ENCODE measurements at places on chromosomes 16 and 17. TPM values are rescaled to one million over a fixed set of nuclear protein-coding genes. Genes with fewer than 3 reads are reported as not detected.

DNA sequence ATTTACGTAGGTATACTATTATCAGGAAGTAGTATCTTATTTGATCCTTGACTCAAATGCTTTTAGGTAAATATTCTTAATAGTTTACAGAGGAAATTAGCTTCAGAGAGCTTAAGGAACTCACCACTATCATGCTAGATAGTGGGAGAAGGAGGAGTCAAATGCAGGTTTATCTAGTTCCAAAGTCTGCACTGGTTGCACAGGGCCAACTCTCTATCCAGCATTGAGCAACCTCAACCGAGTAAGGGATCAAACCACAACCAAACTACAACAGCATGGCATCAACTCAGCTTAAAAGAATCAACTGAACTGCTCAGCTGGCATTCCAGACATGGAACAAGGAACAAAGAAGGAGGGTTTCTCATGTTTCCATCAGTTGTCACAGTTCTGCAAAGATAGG is 306.0 kb downstream of the MAF start:
- no peaks in the 10 kb centered on the region for H3K36me3 ChIP-seq
- DNase-seq, result no peak
- no peak overlapping the region for H3K4me3 ChIP-seq
- no peaks in the 10 kb centered on the region for H3K4me1 ChIP-seq

Gene NOTUM
- 6.1 TPM for total RNA-seq

Gene EFCAB13
- total RNA-seq, result 11.8 TPM

GRCh38 chr17:41697122-41697962 is 8.7 kb downstream of the EIF1 start:
- DNase-seq, result no peak
- H3K4me1 ChIP-seq, result peaks cover 10% of the 10 kb centered on the region

Gene CMTM2
- 3.1 TPM for total RNA-seq

- H3K4me3 ChIP-seq, result no peak overlapping the region
- peak; percentile 82 for DNase-seq
- H3K4me1 ChIP-seq, result peaks cover 2% of the 10 kb centered on the region
- H3K27ac ChIP-seq, result peak overlapping the region; percentile 61
- H3K27me3 ChIP-seq, result no peaks in the 10 kb centered on the region
- peaks cover 26% of the 10 kb centered on the region for H3K36me3 ChIP-seq
Measured at GRCh38 chr16:30551781-30552180, 6.4 kb downstream of the ZNF764 start.

Gene CPHXL2
- not detected for total RNA-seq

DNA sequence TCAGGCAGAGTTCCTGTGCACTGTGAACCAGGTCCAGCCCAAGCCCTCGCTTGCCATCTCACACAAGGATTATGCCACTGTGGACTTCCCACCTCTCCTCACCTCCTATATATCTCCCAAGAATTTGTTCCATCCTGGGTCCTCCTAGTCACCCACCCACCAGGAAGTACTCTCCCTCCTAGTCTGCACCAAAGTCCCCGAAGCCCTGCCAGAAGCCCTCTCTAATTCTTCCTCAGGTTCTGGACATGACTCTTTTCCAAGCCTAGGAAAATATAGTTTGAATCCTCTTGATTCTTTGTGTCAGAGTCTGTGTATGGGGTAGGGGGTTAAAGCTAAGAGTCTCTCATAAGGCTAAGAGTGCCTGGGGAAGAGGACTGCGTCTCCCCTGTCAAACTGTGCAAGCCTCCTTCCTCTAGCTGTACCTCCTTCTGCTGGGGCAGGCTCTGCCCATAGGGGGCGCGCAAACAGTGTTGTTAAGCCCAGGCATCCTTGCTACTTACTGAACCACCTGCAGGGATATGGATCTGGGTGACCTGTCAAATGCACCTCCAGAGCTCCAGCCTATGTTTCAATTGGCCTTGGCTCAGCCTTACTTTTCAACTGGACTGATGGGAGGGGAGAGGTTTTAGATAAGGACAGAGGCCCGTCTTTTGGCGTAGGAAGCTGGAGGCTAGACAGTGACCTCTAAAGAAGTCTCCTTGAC is 16.6 kb upstream of the DLX4 start:
- no peak overlapping the region for H3K4me3 ChIP-seq
- no peaks in the 10 kb centered on the region for H3K36me3 ChIP-seq
- no peaks in the 10 kb centered on the region for H3K4me1 ChIP-seq
- peak; percentile 93 for DNase-seq

DNA sequence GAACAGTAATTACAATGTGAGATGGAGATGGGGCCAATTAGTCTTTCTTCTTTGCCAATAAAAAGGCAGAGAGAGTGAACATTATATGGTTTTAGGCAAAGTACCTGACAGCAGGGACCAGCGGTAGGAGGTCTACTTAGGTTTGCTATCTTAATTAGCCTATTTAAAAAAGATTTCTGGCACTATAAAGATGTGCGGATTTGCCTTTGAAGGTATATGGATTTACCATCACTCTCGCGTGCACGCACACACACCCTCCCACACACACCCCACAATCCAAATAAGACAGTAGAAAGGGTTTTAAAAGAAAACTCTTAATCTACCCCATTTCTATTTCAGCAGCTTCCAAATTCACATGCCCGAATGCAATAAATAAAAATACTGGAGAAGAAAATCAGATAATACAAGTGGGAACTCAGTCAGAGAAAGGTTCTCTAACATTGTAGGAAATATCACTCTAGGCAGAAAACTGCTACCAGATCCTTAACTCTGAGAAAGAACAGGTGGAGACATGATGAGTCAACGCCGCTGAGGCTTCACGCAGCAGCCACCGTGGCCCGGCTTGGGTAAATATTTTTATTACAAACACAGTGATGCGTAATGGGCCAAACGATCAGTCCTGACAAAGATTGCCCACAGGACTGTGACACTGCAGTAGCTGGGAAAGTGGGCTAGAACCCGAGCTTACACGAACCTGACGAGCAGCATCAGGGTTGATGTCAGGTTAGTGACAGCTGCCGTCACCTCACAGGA is 66.6 kb upstream of the AXIN2 start:
- peaks cover under 1% of the 10 kb centered on the region for H3K4me1 ChIP-seq
- H3K27me3 ChIP-seq, result no peaks in the 10 kb centered on the region
